ENCODE measurements at places on chromosomes 6 and 20.

DNA sequence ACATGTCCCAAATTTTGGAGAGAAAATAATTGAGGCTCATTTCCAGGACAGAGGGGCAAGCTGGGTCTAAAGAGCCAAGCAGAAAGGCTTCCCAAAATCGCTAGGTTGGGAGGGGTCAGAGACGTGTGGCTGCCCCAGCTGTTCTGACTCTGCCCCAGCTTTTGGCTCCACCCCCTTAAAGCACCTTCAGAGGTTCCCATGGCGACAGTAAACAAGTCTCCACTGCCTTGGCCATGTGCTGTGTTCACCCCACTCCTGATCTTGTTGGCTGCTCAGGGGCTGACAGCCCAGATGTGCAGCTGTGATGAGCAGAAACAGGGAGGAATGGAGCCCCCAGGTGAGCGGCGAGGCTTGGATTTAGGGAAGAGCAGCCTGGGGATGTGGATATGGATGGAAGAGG lies 72.8 kb upstream of the SPTLC3 start:
- DNase-seq: no peak

- no peak for DNase-seq
These were observed 70.9 kb downstream of the MAN1A1 start for GRCh38 chr6:119278625-119279024.

GRCh38 chr20:63577317-63577894 lies 3.4 kb upstream of the HELZ2 start:
- peak; percentile 81 for DNase-seq

GRCh38 chr6:135557582-135557981 lies 60.0 kb upstream of the AHI1 start:
- DNase-seq: no peak

GRCh38 chr6:145924600-145924999 lies 39.6 kb downstream of the SHPRH start:
- DNase-seq: no peak

DNA sequence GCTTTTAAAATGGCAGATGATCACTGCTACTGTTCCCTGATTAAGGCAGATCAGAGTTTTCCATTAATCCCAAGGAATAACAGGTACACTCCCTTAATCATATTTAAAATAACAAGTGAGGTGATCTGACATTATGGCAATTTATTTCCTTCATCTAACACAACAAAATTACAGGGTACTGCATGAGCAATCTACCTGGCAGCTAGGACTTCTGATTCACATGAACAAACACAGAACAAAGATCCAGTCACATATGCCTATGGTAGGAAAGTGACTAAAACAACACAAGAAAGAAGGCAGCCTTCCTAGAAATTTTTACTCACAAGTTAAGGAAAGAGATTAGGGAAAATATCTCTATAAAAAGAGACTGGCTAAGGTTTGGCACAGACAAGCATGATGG lies 33.2 kb downstream of the MAP7 start:
- DNase-seq: no peak

DNA sequence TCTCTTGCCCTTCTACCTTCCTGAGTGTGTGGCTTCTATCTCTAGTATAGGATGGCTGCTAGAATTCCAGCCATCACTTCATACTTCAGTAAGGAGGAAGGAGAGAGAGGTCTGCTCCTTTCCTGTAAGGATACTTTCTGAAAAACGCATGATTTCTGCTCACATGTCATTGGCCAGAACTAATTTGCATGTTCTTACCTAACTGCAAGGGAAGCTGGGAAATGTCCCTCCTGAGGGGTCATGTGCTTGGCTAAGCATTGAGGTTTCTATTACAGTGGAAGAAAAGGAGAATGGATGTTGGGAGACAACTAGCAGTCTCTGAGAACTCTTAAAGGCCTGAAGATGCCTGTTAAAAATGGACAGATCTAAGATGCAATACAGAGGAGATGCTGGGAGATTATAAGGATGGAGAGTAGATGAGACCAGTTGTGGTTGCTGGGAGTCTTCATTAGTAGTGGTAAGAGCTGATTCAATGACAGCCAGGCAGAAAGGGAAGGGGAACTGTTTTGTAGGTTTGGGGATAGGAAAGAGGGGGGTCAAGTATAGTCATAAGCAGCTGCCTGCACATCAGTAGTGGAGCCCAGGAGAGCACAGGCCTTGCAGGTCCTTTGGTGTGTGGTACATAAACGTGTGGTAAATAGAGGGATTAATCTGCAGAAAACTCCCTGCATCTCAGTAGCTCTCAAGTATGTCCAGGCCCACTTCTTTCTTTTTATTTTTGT lies 20.2 kb downstream of the CDS2 start:
- DNase-seq: no peak

DNA sequence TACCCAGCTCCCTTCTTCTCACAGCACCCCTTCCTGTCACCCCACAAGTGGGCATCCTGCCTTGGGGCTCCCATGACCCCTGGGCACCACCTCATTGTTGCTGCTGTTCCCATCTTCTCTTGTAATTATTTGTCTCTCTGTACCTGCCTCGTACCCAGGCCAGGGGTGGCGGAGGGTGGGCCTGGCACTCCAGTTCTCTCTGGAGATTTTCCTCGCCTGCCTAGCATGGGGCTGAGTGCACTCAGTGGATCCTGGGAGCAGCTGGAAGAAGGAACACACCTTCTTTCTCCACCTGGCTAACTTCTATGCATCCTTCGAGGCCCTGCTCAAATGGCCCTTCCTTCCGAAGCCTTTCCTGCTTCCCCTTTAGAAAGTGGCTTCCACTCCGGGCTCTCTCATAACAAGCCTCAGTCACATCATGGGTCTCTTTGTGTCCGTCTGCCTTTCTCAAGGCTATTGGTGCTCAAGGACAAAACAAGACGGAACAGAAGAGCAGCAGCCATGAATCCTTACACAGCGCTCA lies 79.2 kb downstream of the SRC start:
- no peak for DNase-seq

GRCh38 chr6:112594886-112595594 lies 247.9 kb downstream of the RFPL4B start:
- no peak for DNase-seq

DNA sequence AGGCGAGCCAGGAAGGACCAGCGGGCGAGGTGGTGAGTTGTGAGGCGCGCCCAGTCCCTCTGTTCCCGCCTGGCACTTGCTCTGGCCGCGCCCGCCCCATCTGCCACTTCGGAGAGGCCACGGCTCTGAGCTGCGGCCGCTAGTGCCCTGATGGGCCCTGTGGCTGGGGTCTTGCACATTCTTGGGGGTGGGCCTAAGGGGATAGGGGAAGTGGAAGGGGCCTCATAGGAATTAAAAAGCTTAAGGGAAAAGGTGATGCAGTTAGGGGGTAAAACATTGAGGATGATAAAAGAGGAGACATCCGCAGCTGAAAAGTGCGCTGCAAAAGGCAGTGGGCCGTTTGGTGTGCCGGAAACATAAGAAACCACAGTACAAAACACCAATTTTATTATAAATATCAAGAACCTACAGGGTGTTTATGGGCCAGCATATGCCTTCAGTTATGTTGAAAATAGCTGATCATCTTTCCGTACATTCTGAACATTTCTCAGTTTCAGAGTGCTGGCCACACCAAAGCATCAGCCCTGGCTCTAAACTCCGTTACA lies 1.1 kb upstream of the PSMB8 start:
- DNase-seq: no peak

GRCh38 chr20:32508775-32509119 lies 76.4 kb downstream of the NOL4L start:
- no peak for DNase-seq

GRCh38 chr20:4180356-4180755 lies 165.0 kb upstream of the RNF24 start:
- DNase-seq: no peak

DNA sequence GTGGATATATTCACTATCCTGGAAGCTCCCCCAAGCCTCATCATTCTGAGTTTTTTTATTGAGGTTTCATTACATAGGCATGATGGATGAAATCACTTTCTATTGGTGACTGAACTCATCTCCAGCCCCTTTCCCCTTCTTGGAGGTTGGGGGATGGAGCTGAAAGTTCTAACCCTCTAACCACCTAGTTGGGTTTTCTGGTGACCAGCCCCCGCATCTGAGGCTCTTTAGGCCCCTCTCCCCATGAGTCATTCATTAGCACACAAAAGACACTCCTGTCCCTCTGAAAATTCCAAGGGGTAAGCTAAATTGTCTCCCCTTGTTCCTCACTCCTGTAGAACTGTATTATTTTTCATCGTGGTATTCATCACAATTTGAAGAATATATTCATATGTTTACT lies 33.3 kb downstream of the GFRA4 start:
- DNase-seq: no peak

DNA sequence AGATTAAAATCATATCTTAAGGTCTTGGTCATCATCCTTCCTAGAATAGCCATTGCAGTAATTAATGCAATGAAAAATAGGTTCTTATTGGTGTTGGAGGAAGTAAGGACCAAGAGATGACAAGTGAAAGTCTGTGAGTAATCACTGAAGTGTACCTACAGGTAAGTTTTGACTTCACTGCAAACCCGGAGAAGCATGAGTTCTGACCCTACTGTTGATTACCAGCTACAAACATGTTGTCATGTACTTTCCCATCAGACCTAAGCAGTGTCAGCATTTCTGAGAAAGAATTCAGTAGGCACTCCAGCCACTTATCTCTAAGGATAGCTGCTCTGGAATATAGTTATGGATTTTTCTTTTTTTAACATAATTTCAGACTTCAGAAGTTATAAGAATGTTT lies 280.9 kb downstream of the ZFAND3 start:
- DNase-seq: no peak

DNA sequence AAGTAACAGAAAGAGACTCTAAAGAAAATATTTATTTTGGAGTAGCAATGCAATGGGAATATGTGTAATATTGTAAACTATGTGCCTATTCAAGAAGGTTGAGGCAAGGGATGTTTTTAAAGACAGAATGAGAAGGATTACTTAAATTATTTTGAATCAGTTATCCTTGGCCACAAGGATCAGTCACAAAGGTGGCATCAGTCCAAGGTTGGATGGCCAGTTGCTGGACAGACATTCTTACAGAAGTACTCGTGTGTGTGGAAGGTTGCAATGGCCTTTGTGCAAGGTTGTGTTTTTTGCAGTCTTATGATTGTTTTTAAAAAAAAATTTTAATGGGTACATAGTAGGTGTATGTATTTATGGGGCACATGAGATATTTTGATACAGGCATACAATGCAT lies 2.0 kb downstream of the QRSL1 start:
- no peak for DNase-seq

Data from NCI-H1092 treated with DMSO at 0.1 percent for 48 hours (cell line).